ENCODE measurements at places on chromosomes 4 and X.

DNA sequence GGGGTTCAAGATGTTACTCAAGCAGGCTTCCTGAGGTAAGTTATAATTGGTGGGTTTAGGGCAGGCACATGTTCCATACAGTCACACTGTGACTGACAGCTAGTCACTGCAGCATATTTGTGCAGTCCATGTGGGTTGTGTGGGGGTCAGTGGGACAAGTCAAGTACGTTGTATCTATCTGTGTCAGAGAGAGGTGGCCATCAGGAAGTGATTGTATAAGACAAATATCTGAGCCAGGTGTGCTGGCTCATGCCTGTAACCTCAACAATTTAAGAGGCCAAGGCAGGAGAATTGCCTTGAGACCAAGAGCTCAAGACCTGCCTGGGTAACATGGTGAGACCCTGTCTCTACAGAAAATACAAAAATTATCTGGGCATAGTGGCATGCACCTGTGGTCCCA lies 509.3 kb downstream of the CENPC start:
- DNase-seq, result no peak

DNA sequence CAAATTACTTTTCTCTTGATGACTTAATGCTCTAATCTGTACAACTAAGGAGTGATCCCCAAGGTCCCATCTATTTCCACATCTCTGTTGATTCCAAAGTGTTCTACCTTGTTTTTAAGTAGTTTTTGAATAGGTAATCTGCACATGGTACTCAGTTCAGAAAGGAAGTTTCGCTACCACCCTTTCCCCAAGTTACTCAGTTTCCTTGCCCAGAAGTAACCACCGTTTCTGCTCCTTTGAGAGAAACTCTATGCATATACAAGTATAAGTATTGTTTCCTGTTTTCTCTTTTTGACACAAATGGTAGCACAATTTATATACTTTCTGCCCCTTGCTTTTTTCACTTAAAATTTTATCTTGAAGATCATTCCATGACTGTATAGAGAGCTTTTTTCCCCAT lies 18.1 kb downstream of the TMEM154 start:
- no peak for DNase-seq

- DNase-seq, result no peak
Measured at GRCh38 chrX:20159797-20160385, 18.3 kb upstream of the EIF1AX start.

- no peak for DNase-seq
Measured at GRCh38 chr4:5785806-5786680, 75.0 kb downstream of the EVC start.

DNA sequence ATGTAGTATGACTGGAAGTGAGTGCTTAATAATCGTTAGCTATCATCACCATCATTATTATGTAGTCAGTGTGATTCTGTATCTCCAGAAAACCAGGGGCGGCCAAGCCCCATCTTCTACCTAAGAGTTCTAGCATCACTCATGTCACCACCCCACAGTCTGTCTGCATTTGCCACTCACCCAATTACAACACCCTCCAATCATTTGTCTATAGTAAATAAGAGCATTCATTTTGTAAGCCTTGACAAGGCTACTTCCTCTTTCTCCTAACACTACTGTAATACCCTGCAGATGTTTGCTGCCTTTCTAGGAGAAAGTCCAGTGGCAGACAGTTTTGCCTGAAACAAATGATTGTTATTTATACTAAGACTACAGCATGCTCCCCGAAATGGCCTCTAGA lies 15.8 kb upstream of the IL21 start:
- no peak for DNase-seq

DNA sequence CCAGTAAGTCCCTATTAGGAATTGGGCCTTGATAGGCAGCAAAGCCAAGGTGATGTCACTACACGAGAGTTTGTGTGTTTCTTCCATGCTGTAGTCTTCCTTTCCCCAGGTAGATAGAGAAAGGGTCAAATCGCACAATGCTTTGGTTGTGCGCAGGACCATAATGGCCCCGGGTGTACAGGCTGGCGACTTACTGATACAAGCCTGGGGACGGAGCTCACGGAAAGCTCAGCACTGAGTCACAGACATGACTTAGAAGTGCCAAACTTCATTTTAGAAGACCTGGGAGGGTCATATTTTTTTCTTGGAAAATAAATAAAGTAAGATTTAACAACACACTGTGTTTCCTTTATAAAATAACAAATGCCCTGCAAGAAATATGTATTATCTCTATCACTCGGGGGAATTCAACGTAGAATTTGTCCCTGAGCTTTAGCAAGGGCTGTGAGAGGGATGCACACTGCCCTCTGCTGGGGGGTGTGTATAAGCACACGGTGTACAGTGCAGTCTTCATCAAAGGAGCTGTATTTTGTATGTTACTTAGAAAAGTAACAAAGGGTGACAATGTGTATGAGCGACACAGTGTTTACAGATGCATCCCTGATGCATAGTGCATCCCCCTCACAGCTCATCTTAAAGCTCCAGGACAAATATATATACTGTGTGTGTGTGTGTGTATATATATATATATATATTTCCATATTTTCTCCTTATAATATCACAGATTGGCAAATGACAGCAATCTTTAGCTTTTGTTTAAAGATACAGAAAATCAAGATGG lies 254.5 kb upstream of the VEGFC start:
- peak; percentile 41 for DNase-seq

- no peak for DNase-seq
Measured at GRCh38 chrX:50996930-50997329, 86.4 kb downstream of the BMP15 start.

DNA sequence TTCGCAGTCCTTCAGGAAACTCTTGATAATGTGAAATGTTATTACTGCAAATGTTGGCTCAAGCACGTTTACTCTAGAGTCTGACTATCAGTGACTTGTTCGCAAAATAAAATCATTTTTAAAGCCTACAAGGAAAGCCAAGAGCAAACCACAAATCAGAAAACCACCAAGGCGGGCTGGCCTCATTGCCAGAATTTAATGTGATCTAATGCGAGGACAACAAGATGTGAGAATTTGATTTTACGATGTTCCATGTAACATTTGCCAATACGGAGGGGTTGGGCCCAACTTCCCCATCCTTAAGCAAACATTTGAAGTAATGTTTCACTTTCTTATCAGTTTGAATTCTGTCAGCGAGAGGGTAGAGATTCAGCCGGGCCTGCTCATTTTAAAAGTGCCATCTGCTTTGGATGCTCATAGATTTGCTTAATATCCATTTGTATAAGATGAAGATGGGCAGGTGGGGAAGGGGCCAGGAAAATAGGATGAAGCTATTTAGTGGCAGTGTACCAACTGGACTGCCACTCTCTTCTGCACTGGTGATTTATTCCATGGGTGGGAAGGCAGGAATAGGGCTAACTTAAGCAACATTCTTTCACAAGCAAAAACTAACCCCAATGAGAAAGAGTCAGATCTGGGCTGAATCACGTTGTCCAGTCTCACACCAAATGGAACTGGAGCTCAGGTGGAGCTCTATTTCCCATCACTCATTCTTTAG lies 225.3 kb downstream of the ANAPC10 start:
- DNase-seq, result no peak

- DNase-seq, result no peak
Measured at GRCh38 chr4:135240796-135241195, 1039.2 kb upstream of the PABPC4L start.

GRCh38 chrX:9207142-9207541 lies 173.2 kb upstream of the FAM9B start:
- DNase-seq, result no peak

- no peak for DNase-seq
Measured at GRCh38 chrX:22357621-22358020, 84.9 kb downstream of the CBLL2 start.

- no peak for DNase-seq
Measured at GRCh38 chrX:18664947-18665346, 7.0 kb downstream of the RS1 start.

GRCh38 chrX:136768469-136769084 lies 12.2 kb downstream of the ARHGEF6 start:
- peak; percentile 66 for DNase-seq

GRCh38 chrX:129606918-129607317 lies 47.8 kb downstream of the APLN start:
- DNase-seq, result peak; percentile 72

DNA sequence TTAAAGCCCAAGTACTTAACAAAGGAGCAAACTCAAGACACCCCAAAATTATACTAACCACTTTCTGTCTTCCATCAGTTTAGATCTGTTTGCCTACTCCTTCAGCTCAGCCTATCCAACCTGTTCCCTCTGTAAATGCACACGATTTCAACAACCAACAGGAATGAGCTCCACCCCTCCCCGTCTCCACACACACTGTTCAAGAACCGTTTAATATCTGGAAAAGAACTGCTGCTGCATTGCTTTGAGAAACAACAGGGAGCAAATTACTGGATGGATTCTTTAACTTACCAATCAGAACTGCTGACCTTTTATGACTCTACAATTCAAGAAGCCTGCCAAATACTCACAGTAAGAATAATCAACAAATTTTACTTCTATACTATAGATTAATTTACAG lies 87.0 kb downstream of the FBXW7 start:
- no peak for DNase-seq

DNA sequence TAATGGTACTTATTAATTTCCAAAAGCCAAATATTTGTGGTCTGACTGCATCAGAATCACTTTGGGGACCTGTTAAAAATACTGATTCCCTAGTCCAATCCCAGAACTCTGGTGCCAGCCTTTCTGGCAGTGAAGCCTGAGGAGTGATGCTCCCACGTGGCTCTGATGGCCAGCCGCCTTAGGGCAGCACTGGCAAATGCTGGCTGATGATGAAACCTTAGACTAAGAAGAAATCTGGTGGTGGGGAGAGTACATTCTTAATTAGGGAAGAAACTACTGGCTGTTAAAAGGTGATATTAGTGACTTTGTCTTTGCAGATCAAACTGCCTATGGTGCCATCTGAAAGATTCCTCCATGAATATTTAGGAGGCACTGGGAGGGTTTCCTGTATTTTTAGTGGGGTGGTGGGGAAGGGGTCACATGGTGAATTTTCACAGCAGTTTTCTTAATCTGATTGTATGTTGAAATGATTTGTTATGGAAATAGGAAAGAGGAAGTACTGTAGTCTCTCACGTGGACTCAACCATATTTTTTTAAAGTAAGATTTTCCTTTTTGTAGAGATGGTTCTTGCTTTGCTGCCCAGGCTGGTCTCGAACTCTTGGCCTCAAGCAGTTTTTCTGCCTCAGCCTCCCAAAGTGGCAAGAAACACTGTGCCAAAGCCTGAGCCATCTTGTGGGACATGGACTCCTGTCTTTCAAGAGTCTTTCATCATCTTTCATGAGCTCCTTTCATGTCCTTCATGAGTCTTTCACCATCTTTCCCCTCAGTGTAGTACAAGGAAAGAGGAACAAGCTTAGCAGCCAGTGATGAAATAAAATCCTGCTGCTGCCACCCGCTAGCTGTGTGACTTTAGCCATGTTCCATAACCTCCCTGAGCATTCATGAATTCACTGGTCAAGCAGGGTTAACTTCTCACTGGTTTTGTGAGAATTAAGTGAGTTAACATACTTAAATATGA lies 90.8 kb downstream of the ZNF330 start:
- DNase-seq, result no peak

DNA sequence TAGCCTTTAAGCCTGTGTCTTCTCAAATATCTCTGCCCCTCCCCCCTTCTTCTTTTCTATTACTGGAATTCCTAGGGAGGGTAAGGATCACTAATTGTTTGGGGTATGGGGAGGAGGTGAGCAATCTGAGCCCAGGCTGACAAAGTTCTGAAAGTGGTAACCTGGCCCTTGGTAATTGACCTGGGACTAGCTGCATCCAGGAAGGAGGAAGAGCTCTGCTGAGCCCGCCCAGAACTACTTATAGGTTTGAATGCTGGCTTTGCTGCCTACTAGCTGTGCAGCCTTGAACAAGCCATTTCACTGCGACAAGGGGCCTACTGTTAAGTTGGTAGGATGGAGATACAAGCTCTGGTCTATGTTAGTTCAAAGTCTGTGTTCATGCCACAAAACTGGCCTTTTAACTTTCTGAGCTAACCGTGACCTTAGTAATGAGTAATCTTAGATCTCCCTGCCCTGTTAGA lies 37.8 kb downstream of the DGKK start:
- no peak for DNase-seq

- DNase-seq, result no peak
Measured at GRCh38 chr4:15376594-15376993, 51.2 kb upstream of the C1QTNF7 start.

GRCh38 chrX:69177511-69178162 lies 12.4 kb upstream of the PJA1 start:
- no peak for DNase-seq

- DNase-seq, result no peak
Measured at GRCh38 chr4:150938873-150939499, 76.1 kb downstream of the LRBA start.

GRCh38 chrX:112218388-112218787 lies 135.8 kb upstream of the TRPC5 start:
- no peak for DNase-seq

- DNase-seq, result no peak
Measured at GRCh38 chr4:78325271-78326157, 226.1 kb upstream of the ANXA3 start.

- no peak for DNase-seq
Measured at GRCh38 chrX:125288343-125288742, 31.3 kb upstream of the TEX13C start.

DNA sequence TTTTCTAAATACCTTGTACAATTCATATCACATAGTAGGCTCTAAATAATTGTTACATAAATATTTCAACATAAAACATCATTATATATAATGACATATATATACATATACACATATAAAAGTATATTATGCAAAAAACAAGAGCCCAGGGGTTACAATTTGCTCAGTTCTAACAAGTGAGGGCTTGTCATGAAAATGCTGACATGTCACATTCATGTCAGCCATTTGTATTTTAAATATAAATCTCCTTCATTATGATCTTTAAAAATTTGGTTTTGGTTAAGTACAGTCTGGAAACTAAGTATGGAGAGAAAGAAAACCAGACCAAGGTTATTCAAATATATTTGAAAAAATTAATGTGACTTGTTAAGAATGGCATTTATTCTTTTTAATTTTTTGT lies 2745.4 kb downstream of the PCDH7 start:
- no peak for DNase-seq

DNA sequence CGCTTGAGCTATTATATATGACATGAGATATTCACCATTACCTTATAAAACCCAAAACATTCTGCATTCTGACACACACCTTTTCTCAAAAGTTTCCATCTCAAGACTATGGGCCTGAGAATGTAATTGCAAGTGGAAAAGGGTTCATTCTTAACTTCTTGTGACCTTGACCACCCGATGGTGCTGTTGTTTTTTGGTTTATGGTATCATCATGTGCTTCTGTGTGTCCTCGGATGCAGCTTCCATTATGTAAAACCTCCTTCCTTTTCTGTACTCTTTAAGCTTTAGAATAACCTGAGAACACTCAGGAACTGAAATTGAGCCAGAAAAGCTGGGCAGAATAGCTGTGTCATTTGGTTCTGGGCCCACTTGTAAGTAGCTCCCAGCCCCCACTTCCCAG lies 16.2 kb upstream of the PUDP start:
- no peak for DNase-seq

All from CD4-positive, alpha-beta T cell treated with Interleukin-6 for 4 hours (primary cell).